CMK (cell line): ENCODE measurements at places on chromosomes 5 and 9.

DNA sequence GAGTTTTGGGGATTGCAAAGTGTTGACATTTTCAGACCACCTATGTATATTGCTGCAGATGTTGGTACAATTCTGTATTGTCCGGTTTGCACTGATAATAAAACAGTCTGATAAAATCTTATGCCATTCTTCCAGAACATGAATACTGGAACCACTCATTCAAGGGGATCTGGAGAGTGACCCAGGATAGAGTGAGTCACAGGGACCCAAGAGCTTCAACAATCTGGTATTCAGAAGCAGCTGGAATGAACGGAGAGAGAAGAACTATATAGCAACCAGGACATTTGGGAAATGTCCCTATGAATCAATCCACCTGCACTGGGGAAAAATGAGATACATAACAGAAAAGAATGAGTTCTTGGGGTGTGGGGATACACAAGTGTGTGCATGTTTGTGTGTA, 73.3 kb downstream of the SH3TC2 start:
- DNase-seq, result no peak

GRCh38 chr5:3385991-3386519, 209.6 kb upstream of the IRX1 start:
- DNase-seq, result no peak

- no peak for DNase-seq
Observed at GRCh38 chr5:88707216-88707965, 175.6 kb downstream of the MEF2C start.

- no peak for DNase-seq
Observed at GRCh38 chr9:130544364-130544763, 35.0 kb upstream of the FUBP3 start.

GRCh38 chr5:72378639-72379289, 58.6 kb downstream of the PTCD2 start:
- DNase-seq, result no peak

DNA sequence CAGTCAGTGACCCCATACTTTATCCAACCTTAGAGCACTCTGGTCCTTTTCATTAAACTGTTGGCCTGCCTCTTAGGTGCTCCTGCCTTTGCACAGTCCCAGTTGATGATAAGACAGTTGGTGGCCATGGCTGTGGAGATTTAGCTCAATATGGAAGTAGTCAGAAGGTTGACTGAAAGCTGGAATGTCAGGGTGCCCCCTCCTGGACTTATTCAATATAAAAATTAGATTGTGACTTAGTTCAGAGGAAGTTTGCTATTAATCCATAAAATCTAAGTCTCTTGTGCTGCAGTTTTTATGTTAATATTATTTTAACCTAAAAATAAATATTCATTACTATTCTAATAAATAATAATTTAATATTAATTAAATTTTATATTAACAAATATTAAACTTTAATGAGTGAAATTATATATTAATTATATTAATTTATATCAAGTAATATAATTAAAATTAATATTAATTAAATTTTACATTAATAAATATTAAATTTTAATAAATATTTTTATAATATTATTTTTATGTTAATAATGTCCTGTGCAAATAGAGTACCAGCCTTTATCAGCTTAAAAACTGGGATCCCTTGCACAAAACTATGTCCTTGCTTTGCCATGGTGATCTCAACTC, 77.7 kb upstream of the ADAMTSL1 start:
- no peak for DNase-seq
